Tibial artery (tissue), 4 donors: ENCODE measurements at places on chromosomes 1 and 21.

GRCh38 chr1:32806910-32807523, 10.1 kb downstream of the YARS1 start:
- no peak for DNase-seq

- DNase-seq = no peak
These were observed 8.5 kb downstream of the TXNIP start for GRCh38 chr1:145987926-145988325.

- DNase-seq = no peak
These were observed 11.0 kb upstream of the NPPB start for GRCh38 chr1:11869650-11870207.

DNA sequence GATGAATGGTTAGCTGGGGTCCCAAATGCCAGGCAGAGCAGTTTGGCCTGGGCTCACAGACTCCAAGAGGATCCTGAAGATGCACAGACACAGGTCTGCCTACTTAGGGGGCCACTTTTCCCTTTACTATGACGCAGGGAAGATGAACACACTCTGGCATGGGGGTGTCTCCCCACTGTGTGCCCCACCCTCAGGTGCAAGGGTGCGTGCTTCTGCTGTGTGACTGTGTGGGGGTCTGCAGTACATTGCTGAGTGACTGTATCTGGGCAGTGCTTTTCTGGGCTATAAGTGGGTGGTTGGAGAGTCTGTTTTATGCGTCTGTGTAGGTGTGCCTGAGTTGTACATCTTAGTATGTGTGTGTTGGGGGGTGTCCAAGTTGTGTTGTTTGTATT, 3.8 kb downstream of the NR0B2 start:
- no peak for DNase-seq

DNA sequence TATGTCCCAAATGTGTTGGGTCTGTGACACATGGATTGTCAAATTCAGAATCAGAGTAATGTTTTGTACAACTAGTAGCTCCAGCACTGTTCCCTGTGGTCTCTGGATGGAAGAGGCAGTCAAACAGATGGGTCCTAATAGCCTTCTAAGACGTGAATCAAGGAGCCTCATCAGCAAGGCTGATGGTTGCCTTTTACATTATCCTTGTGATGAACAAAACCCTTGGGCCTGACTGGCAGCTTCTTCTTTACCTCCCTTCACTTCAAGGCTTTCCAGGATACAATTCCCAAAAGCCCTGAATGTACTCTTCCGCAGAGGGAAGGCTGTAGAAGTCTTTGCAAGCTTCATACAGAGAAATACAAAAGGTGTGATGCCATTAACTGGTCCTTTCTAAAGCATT, 633.3 kb downstream of the USP25 start:
- DNase-seq = no peak
